A549 treated with GW870086 at 1 μM for 4 hours (cell line): ENCODE measurements at places on chromosomes 1 and 21. TPM values are rescaled to one million over a fixed set of nuclear protein-coding genes. Genes with fewer than 3 reads are reported as not detected.

CTSK gene
- total RNA-seq: 1.4 to 2.4 TPM (median 1.8 TPM) in 5 replicates

AADACL4 gene
- not detected in 5 replicates for total RNA-seq

MRPL24 gene
- 175 to 202 TPM (median 193 TPM) in 5 replicates for total RNA-seq

ETV3L gene
- not detected in 5 replicates for total RNA-seq
